ENCODE measurements at places on chromosomes 2 and 18.

- no peak for DNase-seq
These were observed 151.2 kb upstream of the ALKAL2 start for GRCh38 chr2:439077-439476.

- peak; percentile 43 for DNase-seq
These were observed 11.8 kb downstream of the ARHGAP15 start for GRCh38 chr2:143140864-143141661.

GRCh38 chr18:14092625-14093306, 39.5 kb downstream of the ZNF519 start:
- no peak for DNase-seq

- no peak for DNase-seq
These were observed 291.8 kb upstream of the LRATD1 start for GRCh38 chr2:14340703-14341102.

- DNase-seq = no peak
These were observed 18.9 kb downstream of the SP5 start for GRCh38 chr2:170733798-170734600.
